Stimulated activated CD4-positive, alpha-beta T cell treated with anti-CD3 and anti-CD28 coated beads, Interleukin-1b, Interleukin-23, amount 100 ng/mL, for 48 hours (primary cell): ENCODE measurements at places on chromosomes 12 and 14.

DNA sequence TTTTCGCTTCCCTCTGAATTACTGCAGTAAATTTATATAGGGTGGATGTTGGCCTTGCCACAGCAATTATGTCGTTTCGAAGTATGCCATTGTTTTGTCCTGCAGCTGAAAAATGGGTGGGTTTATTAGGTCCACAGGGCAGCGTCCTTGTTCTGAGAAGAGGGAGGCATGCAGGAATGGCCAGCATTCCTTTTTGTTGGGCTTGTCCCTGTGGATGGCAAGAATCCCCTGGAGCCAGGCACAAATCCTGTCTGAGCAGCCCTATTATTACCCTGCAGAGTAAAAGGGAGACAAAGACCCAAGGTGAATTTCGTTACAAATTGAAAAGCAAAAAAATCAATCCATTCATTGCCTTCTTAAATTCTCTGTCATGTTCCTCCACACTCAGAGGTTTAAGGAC, 88.1 kb downstream of the CHST11 start:
- DNase-seq: no peak

- DNase-seq: no peak
Measured at GRCh38 chr12:87157791-87158190, 871.4 kb downstream of the C12orf50 start.

- no peak for DNase-seq
Measured at GRCh38 chr12:89800435-89800834, 91.8 kb upstream of the ATP2B1 start.

- DNase-seq: no peak
Measured at GRCh38 chr12:3362737-3363136, 128.3 kb upstream of the PRMT8 start.

DNA sequence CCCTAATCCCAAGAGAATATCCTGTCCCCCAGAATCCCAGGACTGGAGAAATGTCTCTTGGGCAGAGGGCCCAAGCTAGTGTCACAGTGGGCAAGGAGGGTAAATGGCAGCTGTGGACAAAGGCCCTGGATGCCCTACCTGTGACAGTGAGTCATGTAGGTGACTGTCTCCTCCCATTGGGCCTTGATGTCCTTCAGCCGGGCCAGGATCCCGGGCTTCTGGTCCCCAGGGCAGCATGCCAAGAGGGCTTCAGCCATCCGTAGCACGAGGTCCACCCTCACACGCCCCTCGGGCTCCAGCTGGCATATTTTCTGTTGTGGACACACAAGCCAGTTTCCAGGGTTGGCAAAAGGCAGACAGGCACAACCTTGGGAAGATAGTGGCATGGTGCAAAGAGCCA, 48.8 kb downstream of the SYNE3 start:
- no peak for DNase-seq

DNA sequence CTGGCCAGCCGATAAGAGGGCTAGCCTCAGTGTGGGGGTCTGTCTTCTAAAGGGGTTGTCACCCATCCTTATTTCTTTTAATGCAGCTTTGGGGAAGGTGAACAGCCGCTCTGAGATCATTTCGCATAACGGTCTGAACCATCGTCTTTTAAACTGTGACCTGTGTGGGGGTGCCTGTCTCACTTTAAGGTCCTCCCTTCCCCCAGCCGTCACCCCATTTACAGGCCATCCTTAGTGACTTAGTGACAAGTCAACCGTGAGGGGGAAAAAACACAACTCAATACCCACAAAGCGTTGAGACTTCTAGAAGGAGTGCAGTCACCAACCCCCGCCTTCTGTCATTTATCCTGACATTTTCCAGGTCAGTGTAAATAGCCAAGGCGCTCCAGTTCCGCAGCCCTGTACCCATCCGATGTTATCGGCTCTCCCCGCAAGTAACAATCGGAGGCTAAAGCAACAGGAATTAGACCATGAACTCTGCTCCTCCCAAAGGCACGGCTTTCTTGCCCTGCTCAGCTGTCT, 505 bp upstream of the DENND5B start:
- DNase-seq: no peak

DNA sequence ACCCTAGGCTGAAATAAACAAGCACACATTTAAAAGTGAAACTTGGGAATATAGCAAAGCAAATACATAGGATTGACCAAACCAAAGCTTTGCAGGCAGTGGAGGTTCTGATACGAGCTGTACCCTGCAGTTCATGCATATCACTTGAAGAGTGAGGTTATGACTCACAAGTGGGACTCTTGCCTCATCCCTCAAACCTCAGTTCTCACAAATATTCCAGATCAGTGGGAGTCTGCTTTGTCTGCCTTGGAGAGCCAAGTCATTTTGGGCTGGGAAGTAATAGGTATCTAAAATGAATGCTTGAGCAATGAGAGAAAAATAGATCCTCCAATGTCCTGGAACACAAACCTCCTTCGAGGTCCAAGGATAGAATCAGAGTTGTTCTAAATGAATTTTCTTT, 116.4 kb downstream of the LRIG3 start:
- no peak for DNase-seq

DNA sequence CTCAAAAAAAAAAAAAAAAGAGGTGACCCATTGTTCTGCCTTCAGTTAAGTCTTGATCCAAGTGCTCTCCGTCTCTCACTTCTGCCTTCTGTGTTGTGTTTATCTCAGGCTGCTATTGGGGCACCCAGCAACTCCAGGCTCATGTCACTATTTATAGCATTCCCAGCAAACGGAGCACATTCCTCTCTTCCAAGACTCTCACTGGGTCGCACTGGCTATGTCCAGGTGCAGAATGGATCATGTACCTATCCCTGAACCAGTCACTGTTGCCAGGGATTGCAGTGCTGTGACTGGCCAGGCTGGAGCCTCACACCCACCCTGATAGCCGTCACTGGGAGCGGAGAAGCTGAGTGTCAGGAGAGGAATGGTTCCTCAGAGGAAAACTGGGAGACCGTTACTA, 31.2 kb downstream of the RHOF start:
- no peak for DNase-seq

GRCh38 chr14:99143793-99144192, 128.2 kb downstream of the BCL11B start:
- DNase-seq: no peak

DNA sequence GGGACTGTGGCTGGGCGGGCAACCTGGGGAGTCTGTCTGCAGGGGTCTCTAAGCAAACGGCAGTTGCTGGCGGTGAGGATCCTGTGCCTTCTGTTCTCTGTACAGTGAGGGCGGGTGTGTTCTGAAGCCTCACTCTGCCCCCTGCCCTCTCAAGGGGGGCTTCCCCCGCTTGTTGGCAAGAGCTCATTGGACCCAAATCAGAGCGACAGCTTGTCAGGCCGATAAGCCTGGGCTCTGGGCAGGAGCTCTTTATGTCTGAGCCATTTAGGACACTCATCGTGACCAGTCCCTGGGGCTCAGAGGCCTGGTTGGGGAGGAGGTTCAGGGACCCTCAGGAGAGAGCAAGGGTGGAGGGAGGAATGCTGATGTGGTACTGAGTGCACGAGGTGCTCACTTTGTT, 136.0 kb downstream of the TSPAN9 start:
- no peak for DNase-seq

DNA sequence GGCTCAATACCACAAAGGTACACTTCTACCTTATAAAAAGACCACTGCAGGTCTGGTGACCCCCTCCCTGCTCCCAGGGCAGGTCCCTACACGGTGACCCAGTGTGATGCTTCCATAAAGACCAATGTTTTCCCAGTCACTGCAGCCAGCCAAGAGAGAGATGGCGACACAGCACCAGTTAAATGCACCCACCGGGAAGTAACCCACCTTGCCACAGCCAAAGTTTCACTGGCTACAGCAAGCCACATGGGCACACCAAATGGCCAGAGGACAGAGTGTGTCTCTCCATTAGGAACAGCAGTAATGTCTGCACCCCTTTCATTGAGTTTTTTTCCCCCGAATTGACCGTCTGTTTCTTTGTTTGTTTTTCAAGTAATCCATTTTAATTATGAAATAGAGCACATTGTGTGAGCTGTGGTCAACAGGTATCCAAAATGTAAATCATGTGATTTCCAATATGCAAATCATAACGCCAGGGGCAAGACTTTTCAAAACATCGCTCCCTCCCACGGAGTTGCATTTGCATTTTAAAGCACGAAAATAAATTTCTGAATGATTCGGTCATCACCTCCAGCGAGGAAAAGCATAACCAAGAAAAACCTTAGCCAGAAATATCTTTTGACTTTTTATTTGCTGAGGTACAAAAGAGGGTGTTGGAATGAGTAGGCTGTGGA, 48.9 kb upstream of the EML1 start:
- DNase-seq: no peak

GRCh38 chr12:131457028-131457310, 253.9 kb upstream of the SFSWAP start:
- no peak for DNase-seq

DNA sequence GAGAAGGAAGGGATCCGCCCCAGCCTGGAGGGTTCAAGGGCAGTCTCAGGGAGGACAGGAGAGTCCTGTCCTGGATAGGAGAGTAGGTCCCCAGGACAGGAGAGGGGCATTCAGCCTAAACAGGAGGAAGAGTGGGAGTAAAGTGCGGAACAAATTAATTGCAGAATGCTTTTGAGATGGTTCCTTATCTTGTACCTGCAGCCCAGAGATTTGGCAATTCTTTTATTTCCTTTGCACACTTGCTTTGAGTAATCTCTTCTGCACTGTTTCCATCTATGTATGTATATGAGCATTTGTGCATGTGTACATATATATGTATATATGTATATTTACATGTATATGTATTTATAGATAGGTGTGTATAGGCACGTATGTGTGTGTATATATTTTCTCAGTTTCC, 22.7 kb downstream of the PLEK2 start:
- no peak for DNase-seq

DNA sequence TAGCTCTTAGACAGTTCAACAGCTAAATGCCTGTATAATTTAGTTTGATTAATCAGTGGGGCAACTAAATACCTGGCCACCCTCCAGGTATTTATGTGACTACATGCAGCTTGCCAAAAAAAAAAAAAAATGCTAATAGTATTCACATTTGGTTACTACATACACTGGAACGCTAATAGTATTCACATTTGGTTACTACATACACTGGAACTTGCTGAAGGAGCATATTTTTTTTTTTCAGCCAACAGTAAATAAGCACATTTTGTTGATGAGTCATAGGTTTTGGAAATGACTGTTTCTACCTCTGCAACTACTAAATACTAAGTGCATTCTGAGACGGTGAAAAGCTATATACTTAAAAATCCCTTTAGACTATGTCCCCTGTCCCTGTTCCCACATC, 1172.3 kb downstream of the LRFN5 start:
- no peak for DNase-seq

GRCh38 chr12:94513527-94513926, 53.9 kb upstream of the CEP83 start:
- no peak for DNase-seq

- DNase-seq: no peak
Measured at GRCh38 chr14:97359341-97359740, 562.2 kb downstream of the VRK1 start.
